ENCODE measurements at places on chromosomes 4 and X.

GRCh38 chr4:53168228-53168627, 197.6 kb downstream of the SCFD2 start:
- no peak for DNase-seq

DNA sequence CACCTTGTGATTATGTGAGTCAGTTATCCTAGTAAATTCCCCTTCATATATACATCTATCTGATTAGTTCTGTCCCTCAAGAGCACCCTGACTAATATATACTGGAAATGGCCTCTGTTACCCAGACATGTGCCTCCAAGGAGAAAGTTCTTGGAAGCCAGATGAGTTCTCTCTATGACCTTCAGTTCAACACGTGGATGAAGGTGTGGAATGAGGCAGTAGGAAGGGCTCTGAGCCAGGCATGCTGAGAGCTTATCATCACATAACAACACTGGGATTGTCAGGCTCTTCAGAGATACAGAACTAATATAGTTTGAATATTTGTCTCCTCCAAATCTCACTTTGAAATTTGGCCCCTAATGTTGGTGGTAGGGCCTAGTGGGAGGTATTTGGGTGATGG, 44.4 kb upstream of the DHRSX start:
- no peak for DNase-seq

- DNase-seq = no peak
Measured at GRCh38 chrX:40107291-40108161, 9.8 kb upstream of the BCOR start.

GRCh38 chrX:17829566-17829965, 31.5 kb downstream of the RAI2 start:
- DNase-seq = no peak

GRCh38 chr4:154574311-154574710, 11.5 kb downstream of the FGB start:
- no peak for DNase-seq

DNA sequence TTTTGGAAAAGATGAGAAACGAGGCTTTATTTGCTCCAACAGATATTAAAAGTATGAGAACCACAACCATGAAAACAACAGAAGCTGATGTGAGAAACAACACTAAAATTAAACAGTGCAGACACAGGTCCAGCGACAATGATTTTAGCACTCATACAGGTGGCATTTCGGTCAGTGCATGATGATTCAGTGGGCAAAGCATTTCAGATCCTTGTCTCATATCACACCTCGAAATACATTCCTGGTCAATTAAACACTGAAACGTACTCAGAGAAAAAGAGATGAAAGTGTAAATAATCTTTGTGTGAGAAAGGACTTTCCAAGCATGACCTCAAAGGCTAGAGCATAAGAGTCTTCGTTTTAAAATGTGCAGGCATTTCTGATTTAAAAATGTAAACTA, 85.2 kb downstream of the ACOX3 start:
- DNase-seq = no peak

DNA sequence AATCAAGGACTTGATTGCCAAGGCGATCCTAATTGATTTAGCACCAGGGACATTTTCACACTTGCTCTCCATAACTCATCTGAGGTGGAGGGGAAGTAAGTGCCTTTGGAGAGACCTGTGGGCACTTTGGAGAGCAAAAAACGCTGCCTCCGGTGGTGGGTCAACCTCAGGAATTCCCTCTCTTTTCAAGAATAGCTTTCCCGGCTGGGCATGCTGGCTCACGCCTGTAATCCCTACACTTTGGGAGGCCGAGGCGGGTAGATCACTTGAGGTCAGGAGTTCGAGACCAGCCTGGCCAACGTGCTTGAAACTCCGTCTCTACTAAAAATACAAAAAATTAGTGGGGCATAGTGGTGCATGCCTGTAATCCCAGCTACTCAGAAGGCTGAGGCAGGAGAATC, 49.2 kb downstream of the PRPS1 start:
- DNase-seq = no peak

DNA sequence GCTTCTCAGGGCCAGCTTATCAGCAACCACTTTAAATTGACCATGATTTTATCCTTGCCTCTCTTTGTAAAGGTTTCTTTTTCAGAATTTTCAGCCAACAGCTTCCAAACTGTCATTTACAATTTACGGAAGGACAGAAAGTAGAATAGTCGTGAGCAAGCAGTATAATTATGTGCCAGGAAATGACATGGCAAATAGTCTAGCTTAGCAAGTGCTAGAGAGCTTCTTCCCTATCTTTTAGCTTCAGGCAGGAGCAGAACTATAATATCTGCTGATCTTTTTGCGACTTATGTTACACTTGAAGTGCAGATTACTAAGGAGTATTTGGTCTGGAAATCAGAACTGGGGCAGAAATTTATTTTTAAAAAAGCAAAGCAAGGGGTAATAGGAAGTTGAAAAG, 123.0 kb upstream of the AP1S2 start:
- no peak for DNase-seq

DNA sequence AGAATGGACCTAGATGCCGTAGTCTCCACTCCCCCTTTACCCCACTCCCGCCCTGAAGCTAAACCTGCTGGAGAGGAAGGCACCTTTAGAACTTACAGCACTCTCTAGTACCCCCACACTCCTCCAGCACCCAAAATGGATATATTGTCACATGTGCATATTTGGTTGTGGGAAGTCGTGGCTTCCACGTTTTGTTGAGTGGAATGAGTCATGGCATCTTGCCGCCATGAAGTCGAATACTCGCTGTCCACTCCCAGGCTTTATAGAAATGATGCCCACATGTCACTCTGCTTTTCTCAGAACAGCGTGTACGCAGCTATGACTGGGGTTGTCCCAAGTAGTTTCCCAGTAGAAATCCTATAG, 545 bp downstream of the ABCE1 start:
- DNase-seq = no peak

GRCh38 chr4:56086073-56086541, 137.4 kb downstream of the CEP135 start:
- no peak for DNase-seq

DNA sequence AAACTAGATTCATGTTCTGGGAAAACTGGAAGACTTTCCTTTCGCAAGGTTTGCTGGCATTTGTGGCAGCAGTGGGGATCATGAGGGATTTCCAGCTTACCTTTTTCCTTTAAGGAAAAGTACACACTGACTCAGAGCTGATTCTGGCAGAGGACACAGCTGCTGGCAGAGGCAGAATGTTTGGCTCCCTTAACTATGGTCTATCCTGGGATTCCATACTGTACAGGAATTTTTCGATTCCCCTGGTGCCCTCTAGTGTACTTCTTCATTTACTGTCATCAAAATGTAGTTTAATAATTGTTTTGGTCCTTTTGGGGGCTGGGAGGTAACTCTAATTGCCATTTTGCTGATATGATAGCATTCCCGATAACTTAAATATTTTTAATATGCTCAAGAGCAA, 152.7 kb downstream of the GABRG1 start:
- no peak for DNase-seq

DNA sequence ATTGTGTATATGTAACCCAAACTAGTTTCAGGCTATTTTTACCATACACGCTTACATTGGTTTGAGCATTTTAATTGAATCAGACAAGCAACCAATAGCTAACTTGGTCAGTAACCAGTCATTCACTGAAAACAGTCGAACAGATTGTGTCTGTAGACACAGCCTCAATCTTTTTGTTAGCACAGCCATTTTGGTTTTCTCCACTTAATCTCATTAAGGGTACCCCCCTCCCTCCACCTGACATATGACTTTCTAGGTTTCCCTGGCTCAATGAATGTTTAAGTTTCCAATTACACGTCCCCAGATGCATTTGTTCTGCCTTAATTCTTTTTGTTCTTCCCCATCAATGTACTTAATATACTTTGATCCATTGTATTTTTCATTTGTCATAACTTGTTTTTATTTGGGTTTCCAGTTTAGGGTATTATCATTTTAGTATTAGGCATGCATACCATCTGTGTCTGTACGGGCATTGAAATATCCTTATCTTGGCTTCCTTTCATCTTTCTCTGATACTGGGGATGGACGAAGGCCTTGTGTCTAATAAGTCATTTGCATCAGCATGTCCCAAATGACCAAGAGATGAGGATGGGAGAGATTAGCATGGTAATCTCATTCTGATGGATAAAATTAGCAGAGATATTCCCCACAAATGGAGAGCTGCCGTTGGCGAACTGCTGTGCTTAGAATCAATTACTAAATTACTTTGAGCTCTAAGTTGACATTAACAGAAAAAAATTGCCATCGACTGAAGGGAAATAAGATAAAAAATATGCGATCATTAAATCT, 35.9 kb upstream of the PHOX2B start:
- DNase-seq = no peak

DNA sequence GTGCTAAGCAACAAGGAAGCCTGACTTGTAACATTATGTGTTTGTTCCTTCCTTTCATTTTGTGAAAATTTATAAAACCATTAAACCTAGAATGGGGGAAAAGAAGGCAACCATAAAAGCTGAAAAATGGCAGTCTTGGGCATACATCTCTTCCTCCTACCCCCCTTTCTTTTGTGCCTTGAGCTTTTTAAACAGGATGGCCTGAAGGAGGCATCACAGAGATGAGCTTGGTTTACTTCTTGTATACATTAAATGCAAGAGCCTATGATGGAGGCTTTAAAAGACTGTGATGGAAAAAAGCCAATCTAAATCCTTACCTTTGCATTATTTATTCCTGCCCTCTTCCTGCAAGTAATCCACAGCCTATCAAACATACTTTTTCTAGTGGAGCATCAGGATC, 36.2 kb upstream of the ADH7 start:
- DNase-seq = no peak

DNA sequence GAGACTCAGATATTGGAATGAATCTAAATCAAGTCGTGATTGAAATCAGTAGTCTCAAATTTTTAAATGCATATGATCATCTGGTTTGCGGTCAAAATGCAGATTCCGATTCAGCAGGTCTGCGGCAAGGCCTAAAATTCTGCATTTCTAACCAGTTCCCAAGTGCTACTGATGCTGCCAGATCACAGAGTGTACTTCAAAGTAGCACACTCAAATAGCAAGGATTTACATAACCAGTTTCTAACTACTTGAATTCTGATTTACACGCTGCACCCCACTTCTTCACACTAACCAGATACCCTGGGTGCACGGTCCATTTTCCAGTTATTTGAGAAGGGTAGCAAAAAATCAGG, 752 bp downstream of the MBTPS2 start:
- DNase-seq = no peak

GRCh38 chrX:14573161-14573560, 43.8 kb downstream of the GLRA2 start:
- no peak for DNase-seq

- DNase-seq = no peak
Measured at GRCh38 chr4:72006586-72006985, 25.2 kb upstream of the NPFFR2 start.

DNA sequence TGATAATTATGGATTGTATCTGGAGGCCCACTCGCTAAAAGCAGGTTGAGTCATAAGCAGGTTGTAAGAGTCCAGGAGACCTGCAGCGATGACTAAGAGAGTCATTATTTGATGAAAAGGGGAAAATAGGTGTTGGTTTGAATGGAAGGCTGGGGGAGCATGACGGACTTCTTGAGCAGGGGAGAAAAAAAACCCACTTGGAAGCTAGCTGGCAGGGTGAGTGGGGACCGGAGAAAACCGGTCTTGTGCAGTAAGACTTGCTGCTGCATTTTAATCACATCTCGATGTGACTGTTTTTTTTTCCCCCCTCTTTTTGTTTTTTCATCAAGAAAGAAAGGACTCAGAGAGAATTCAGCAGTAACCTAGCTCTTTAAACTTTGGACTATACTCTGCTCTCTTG, 90.0 kb downstream of the IGSF1 start:
- DNase-seq = no peak

GRCh38 chrX:141638550-141638949, 49.0 kb downstream of the SPANXA2 start:
- no peak for DNase-seq

DNA sequence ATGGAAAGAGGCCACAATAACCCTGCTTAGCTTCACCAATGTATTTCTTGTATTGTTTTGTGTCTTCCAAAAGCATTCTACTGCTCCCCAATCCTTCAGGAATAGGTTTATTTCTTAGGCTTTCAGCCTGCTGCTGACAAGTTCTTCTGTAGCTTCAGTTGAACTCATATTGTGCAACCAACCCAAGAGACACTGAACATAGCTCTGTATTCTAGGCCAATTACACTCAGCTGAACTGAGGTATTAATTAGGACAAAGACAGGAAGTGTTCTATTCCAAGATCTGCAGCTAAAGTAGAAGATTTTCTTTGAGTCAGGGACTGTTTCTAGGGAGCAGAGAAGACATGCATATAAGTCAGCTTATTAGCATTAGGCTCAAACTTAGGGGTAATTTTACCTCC, 151.8 kb downstream of the LHFPL1 start:
- no peak for DNase-seq

- no peak for DNase-seq
Measured at GRCh38 chr4:98784947-98785706, 126.7 kb upstream of the TSPAN5 start.

DNA sequence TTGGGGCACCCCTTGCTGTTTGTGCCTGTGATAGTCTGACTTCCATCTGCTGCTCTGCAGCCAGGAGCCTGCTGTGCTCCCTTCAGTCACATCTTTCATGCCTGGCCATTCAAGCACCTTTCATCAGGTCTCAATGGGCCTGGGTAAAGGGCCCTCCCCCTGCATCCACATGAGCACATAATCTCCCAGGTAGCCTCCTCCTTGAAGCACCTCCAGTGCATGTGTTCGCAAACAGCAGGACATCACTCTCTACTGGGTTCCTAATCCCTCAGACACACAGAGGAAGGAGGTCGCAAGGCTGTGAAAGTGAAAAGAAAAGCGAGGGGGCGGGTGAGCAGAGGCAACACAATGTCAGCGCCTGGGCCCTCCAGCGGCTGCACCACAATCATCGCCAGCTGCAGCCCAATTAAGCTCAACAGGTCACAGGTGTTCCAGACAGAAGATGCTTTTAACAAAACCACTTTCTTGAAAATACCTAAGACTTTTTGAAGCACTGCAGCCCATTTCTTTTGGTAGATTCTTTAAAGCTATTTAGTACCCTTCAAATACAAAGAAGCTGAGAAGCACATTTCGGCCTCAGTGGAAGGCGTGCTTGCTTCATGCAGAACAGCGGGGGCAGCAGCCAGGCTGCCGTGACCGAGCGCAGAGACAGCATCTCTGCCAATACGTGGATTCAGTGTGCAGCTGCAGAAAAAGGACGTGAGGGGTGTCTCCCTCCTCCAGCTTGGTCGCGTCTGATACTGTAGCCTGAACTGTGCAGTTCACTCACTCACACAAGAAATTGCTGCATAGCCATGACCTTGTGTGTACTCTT, 92.2 kb upstream of the SPRY1 start:
- no peak for DNase-seq

All from activated effector memory CD4-positive, alpha-beta T cell treated with Interleukin-2 at 50 U/mL for 16 hours (primary cell).